ENCODE measurements at places on chromosomes 6 and 20.

DNA sequence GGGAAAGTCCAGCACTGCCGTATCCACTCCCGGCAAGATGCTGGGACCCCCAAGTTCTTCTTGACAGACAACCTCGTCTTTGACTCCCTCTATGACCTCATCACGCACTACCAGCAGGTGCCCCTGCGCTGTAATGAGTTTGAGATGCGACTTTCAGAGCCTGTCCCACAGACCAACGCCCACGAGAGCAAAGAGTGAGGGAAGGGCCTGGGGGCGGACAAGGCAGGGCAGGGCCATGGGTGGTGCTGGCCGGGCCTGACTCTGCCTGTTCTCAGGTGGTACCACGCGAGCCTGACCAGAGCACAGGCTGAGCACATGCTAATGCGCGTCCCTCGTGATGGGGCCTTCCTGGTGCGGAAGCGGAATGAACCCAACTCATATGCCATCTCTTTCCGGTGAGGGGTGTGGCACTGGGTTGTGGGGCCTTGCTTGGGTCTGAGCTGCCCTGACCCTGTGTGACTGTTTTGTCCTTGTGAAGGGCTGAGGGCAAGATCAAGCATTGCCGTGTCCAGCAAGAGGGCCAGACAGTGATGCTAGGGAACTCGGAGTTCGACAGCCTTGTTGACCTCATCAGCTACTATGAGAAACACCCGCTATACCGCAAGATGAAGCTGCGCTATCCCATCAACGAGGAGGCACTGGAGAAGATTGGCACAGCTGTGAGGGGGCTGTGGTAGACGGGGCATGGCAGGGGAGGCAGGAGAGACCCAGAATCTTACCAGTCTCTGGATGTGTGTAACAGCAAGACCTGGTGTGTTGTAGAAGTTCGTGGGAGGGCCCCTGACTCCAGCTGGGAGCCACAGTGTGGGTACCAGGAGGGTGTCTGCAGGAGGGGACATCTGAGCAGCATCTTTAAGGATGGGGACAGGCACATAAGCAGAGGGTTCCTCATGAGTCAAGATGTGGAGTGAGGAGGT lies 29.1 kb downstream of the PLCG1 start:
- H3K27ac ChIP-seq: peak overlapping the region; percentile 51
- peaks cover 90% of the 10 kb centered on the region for H3K36me3 ChIP-seq
- H3K4me1 ChIP-seq: peaks cover 25% of the 10 kb centered on the region
- H3K4me3 ChIP-seq: no peak overlapping the region
- DNase-seq: no peak
- H3K27me3 ChIP-seq: no peaks in the 10 kb centered on the region

DNA sequence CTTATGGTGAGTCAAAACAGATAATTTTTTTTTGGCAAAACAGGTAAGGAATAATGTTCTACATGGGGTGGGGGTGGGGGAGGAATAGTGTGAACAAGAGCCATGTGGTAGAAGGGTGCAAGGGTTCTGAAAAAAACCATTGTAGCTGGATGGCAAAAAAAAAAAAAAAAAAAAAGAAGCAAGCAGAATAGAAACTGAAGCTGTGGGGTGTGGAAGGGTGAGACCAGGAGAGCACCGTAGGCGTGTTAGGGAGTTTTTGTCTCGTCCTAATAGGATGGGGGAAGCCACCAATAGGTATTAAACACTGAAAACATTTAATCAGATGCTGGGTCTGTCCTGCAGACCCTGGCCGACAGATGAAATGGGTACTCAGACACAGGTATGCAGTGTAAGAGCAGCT lies 110.1 kb downstream of the ADTRP start:
- H3K4me3 ChIP-seq: no peak overlapping the region
- H3K4me1 ChIP-seq: no peaks in the 10 kb centered on the region
- no peak for DNase-seq
- H3K27ac ChIP-seq: no peak overlapping the region

- H3K4me1 ChIP-seq: no peaks in the 10 kb centered on the region
- no peak for DNase-seq
- peaks cover 6% of the 10 kb centered on the region for H3K27me3 ChIP-seq
- H3K27ac ChIP-seq: no peak overlapping the region
Measured at GRCh38 chr6:56708810-56709597, 66.3 kb upstream of the DST start.

GRCh38 chr6:167748046-167748445 lies 78.7 kb upstream of the AFDN start:
- H3K27me3 ChIP-seq: peaks cover 3% of the 10 kb centered on the region
- H3K36me3 ChIP-seq: no peaks in the 10 kb centered on the region
- H3K4me3 ChIP-seq: no peak overlapping the region
- no peak for DNase-seq
- H3K4me1 ChIP-seq: no peaks in the 10 kb centered on the region

GRCh38 chr20:10218536-10219451 lies at the start of gene SNAP25:
Gene SNAP25 (plus strand): TSS chr20:10218830. CDS start chr20:10275492, 56,662 bp downstream.
- peak within 1 kb of the TSS; percentile 81 for H3K27ac ChIP-seq
- peaks cover 14% of the 10 kb centered on the region for H3K4me1 ChIP-seq
- peaks cover 12% of the 10 kb centered on the region for H3K27me3 ChIP-seq
- H3K36me3 ChIP-seq: no peaks in the 10 kb centered on the region
- DNase-seq: peak; percentile 60
- peak within 1 kb of the TSS; percentile 78 for H3K4me3 ChIP-seq

DNA sequence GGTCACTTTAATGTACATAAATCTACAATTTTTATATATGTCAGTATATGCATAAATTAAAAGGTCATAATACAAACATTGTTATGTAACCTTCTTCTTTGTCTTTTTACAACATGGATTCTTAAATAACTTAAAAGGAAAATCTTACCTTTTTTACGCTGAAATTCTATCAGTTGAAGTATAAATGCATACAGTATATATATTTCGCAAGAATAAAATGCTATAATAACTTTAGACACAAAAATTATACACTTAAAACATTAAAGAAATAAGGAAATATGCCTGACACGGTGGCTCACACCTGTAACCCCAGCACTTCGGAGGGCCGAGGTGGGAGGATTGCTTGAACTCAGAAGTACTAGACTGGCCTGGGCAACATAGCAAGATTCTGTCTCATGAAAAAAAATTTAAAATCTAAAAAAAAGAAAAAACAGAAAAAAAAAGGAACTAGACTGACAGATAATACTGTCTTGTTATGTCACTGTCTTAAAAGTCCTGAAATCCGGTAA lies 109.8 kb upstream of the MAP7 start:
- H3K27me3 ChIP-seq: no peaks in the 10 kb centered on the region
- H3K4me1 ChIP-seq: no peaks in the 10 kb centered on the region
- peaks cover 12% of the 10 kb centered on the region for H3K36me3 ChIP-seq
- H3K4me3 ChIP-seq: no peak overlapping the region

- H3K4me3 ChIP-seq: no peak overlapping the region
- no peaks in the 10 kb centered on the region for H3K27me3 ChIP-seq
- no peaks in the 10 kb centered on the region for H3K36me3 ChIP-seq
- no peak for DNase-seq
Measured at GRCh38 chr6:146905181-146905704, 299.0 kb upstream of the STXBP5 start.

GRCh38 chr6:167963589-167964057 lies 33.8 kb upstream of the KIF25 start:
- no peak overlapping the region for H3K27ac ChIP-seq
- H3K4me1 ChIP-seq: no peaks in the 10 kb centered on the region
- no peak overlapping the region for H3K4me3 ChIP-seq
- H3K27me3 ChIP-seq: no peaks in the 10 kb centered on the region
- DNase-seq: no peak

- DNase-seq: no peak
- H3K27ac ChIP-seq: peak overlapping the region; percentile 55
- no peak overlapping the region for H3K4me3 ChIP-seq
- H3K27me3 ChIP-seq: peaks cover 21% of the 10 kb centered on the region
Measured at GRCh38 chr6:157229132-157229618, 94.1 kb downstream of the TMEM242 start.

DNA sequence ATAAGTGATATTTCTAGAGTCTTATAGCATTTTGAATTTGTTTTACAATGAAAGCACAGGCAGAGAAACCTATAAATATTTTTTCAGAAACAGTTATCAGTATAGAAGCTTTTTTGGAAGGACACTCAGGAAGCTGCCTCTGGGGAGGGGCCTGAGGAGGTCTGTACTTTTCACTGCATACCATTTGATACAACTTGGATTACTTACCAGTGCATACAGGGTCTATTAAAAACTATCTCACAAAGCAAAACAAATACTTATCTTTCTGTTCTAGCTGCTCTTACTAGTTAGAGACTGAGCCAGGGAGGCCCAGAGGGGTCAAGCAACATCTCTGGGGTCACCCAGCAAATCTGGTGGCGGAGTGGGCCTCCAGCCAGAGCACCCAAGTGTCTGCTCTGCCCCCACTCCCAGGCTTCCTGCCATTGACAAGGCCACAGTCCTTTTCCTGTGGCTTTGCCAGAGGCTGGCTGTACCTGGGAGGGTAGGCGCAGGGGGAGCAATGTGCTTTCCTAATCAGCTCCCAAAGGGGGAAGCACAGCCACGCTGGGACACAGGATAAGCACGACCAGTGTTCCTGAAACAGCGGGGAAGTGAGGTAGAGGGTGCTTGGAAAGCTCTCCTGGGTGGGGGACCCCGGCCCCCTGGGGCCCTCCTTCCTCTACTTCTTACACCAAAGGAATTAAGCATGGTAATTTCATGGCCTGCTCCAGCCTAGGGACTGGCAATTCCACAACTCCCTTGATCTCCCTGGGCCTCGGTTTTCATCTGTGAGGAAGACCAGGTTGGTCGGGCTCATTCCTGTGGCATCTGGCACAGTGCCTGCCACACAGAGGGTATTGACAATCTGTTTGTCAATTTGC lies 7.8 kb downstream of the TCF15 start:
- no peak overlapping the region for H3K27ac ChIP-seq
- H3K27me3 ChIP-seq: peaks cover 6% of the 10 kb centered on the region
- DNase-seq: no peak
- H3K36me3 ChIP-seq: no peaks in the 10 kb centered on the region

GRCh38 chr6:32638532-32639219 lies 1.5 kb downstream of the HLA-DQA1 start:
- H3K4me1 ChIP-seq: peaks cover 22% of the 10 kb centered on the region
- DNase-seq: no peak
- peak overlapping the region; percentile 19 for H3K4me3 ChIP-seq
- H3K36me3 ChIP-seq: peaks cover 7% of the 10 kb centered on the region
- H3K27me3 ChIP-seq: peaks cover 47% of the 10 kb centered on the region

DNA sequence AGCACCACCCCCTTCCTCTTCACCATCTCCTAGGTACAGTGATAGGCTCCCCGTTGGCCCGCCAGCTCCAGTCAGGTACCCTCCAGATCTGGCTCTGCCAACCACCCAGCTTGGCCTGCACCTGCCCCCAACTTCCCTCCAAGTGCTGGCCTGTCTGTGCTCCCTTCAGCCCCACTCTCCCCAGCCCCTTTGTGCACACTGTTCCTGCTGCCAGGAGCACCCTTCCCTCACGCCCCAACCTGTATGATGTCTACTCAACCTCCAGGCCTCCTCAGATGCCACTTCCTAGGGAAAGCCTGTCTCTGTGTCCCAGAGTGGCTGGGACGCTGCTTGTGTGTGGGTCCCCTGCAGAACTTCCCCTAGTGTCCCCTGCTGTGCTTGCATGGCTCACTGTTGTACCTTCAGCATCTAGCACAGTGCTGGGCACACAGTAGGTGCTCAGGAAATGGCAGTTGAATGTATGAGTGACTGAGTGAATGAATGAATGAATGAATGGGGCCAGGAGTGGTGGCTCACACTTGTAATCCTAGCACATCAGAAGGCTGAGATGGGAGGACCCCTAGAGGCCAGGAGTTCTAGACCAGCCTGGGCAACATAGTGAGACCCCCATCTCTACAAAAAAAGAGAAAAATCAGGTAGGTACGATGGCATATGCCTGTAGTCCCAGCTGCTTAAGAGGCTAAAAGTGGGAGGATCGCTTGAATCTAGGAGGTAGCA lies 3.0 kb downstream of the ZBP1 start:
- H3K4me1 ChIP-seq: peaks cover 45% of the 10 kb centered on the region
- H3K4me3 ChIP-seq: peak overlapping the region; percentile 12
- H3K36me3 ChIP-seq: peaks cover 9% of the 10 kb centered on the region
- peak overlapping the region; percentile 95 for H3K27ac ChIP-seq

- peaks cover 3% of the 10 kb centered on the region for H3K27me3 ChIP-seq
- H3K36me3 ChIP-seq: no peaks in the 10 kb centered on the region
- DNase-seq: no peak
- no peak overlapping the region for H3K27ac ChIP-seq
- H3K4me1 ChIP-seq: peaks cover 14% of the 10 kb centered on the region
Measured at GRCh38 chr6:142570221-142570671, 268.4 kb downstream of the ADGRG6 start.

DNA sequence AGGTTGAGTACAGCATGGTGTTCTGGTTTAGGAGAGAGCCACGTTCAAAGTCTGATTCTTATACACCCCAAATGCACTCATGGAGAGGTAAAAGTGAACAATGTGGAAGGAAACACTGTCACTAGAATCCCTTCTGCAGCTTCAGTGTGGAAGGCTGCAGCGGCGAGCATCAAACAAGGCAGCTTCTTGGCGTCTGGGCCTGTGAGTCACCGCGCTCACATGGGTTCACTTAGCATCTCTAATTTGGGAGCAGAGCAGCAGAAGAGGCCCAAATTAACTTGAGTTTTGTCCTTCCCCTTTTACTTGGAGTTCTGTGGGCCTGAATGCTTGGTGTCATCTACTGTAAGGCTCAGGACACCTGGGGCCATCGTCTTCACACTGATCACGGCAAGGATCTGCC lies 10.9 kb upstream of the E2F1 start:
- no peak overlapping the region for H3K27ac ChIP-seq
- H3K36me3 ChIP-seq: peaks cover 5% of the 10 kb centered on the region
- H3K4me3 ChIP-seq: no peak overlapping the region
- no peak for DNase-seq
- H3K4me1 ChIP-seq: no peaks in the 10 kb centered on the region

GRCh38 chr6:165819394-165819793 lies 156.4 kb upstream of the PDE10A start:
- H3K4me3 ChIP-seq: no peak overlapping the region
- no peak for DNase-seq
- no peak overlapping the region for H3K27ac ChIP-seq
- peaks cover 33% of the 10 kb centered on the region for H3K27me3 ChIP-seq

GRCh38 chr6:154292855-154293519 lies 63.6 kb downstream of the IPCEF1 start:
- no peak overlapping the region for H3K27ac ChIP-seq
- DNase-seq: no peak
- no peaks in the 10 kb centered on the region for H3K4me1 ChIP-seq
- H3K36me3 ChIP-seq: no peaks in the 10 kb centered on the region
- peaks cover 18% of the 10 kb centered on the region for H3K27me3 ChIP-seq

- no peaks in the 10 kb centered on the region for H3K36me3 ChIP-seq
- peaks cover 23% of the 10 kb centered on the region for H3K27me3 ChIP-seq
- no peak for DNase-seq
- no peak overlapping the region for H3K27ac ChIP-seq
- H3K4me1 ChIP-seq: no peaks in the 10 kb centered on the region
- H3K4me3 ChIP-seq: no peak overlapping the region
Measured at GRCh38 chr6:41167173-41167963, 4.5 kb upstream of the TREM2 start.
